ENCODE measurements at places on chromosomes 5 and 9. TPM values are rescaled to one million over a fixed set of nuclear protein-coding genes. Genes with fewer than 3 reads are reported as not detected.

Gene SAPCD2
- total RNA-seq, result 7.7 TPM

Gene FOXD4L5
- total RNA-seq, result 0.06 TPM

Gene MAPK9
- 22.4 TPM for total RNA-seq

Gene SLC35D2
- 20.4 TPM for total RNA-seq

Gene INSL6
- total RNA-seq, result not detected

Gene IFNK
- not detected for total RNA-seq

Gene PTGR1
- 62.7 TPM for total RNA-seq

Data from aortic smooth muscle cell (primary cell).